Mesenchymal stem cell (in vitro differentiated cells and primary cell): ENCODE measurements at places on chromosomes 2 and 18.
A peak's percentile ranks its signal among the peaks of the same experiment; 100 is the strongest.

DNA sequence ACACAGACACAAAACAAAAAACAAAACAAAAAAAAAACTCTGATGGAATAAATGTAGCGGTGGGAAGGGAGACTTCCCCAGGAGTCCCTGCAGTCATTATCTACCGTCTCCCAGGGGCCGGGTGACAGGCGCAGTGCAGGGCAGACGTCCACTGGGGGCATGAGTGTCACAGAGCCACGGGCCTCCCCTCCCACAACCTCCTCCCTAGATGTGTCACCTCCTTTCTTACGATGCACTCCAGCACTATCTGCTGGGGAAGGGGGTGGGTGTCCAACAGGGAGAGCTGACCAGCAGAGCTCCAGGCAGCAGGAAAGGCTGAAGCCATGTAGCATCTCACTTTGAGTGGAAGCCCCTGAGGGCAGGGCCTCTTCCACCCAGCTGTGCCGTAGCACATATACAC, 84.5 kb downstream of the LONRF2 start:
- no peak for DNase-seq

DNA sequence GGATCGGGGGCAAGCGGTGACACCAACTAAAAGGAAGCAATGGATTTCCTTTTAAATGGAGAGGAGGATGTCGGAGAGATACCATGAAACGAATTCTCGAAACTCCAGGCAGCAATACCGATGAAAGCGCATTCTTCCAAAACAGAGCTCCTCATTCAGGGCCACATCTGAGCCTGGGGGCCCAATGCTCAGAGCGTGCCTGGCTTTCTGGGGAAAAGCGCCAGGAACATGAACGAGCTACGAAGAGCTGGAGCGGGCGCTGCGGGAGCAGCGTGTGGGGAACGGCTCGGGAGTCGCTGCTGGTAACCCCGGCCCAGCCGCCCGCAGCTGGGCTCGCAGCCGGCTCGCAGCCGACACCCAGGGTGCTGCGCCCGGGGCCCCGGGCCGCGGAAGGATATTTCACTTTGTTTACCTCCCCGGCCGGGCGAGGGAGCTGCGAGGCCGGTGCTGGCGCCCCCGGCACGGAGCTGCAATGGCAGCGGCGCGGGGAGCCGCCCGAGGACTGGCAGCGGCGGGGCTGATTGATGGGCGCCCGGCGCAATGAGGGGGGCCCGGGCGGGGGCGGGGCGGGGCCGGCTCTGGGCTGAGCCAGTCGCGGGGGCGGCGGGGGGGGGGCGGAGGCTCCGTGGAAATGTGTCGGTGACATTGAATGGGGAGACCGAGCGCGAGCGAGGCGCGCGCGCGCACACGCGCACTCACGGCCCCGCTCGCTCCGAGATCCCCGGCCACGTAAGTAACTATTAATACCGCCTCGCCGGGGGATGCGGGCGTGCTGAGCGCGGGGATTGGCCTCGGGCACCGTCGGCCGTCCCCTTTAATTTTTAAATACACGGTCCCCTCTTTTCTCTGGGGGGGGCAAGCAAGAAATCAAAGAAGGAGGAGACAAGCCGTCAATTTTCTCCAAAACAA, at the start of gene TRIB2:
Gene TRIB2, plus strand, starts transcription at position 655 of the 909 bp plus-strand sequence. CDS start 1,372 bp downstream, outside the sequence.
- DNase-seq, result peak; percentile 92

GRCh38 chr2:234502919-234503285, 6.0 kb upstream of the ARL4C start:
- no peak for DNase-seq

- no peak for DNase-seq
Measured at GRCh38 chr2:217759991-217760390, 242.8 kb downstream of the TNS1 start.

GRCh38 chr2:149768320-149768799, 180.8 kb upstream of the MMADHC start:
- peak; percentile 30 for DNase-seq

DNA sequence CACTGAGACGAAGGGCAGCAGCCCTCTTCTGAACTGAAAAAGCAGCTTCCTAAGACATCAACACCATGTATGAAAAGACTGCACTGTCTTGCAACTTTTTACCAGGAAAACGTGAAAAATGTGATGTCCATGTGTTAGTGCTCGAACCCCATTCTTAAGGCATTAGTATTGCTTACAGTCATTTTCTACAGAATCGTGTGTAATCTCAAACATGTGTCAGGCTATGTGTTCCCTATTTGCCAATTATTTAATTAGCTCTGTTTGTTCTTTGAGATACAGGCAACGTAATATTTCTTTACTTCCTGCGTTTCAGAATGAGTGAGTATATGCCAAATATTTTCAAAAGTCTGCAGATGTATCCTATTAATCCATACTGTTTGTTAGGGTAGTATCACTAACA, 307.7 kb upstream of the CCDC68 start:
- no peak for DNase-seq

- no peak for DNase-seq
Measured at GRCh38 chr2:149657401-149658040, 69.9 kb upstream of the MMADHC start.

- DNase-seq, result no peak
Measured at GRCh38 chr2:62857139-62857931, 151.8 kb downstream of the EHBP1 start.

- peak; percentile 53 for DNase-seq
Measured at GRCh38 chr2:217370391-217370790, 510.5 kb upstream of the TNP1 start.

DNA sequence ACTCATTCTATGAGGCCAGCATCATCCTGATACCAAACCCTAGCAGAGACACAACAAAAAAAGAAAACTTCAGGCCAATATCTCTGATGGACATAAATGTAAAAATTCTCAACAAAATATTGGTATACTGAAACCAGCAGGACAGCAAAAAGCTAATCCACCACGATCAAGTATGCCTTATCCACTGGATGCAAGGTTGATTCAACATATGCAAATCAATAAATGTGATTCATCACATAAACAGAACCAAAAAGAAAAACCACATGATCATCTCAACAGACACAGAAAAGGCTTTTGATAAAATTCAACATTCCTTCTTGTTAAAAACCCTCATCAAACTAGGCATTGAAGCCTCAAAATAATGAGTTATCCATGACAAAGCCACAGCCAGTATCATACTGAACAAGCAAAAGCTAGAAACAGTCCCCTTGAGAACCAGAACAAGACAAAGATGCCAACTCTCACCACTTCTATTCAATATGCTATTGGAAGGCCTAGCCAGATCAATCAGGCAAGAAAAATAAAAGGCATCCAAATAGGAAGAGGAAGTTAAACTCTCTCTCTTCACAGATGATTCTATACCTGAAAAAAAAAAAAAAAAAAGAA, 45.3 kb downstream of the RTTN start:
- DNase-seq, result no peak

DNA sequence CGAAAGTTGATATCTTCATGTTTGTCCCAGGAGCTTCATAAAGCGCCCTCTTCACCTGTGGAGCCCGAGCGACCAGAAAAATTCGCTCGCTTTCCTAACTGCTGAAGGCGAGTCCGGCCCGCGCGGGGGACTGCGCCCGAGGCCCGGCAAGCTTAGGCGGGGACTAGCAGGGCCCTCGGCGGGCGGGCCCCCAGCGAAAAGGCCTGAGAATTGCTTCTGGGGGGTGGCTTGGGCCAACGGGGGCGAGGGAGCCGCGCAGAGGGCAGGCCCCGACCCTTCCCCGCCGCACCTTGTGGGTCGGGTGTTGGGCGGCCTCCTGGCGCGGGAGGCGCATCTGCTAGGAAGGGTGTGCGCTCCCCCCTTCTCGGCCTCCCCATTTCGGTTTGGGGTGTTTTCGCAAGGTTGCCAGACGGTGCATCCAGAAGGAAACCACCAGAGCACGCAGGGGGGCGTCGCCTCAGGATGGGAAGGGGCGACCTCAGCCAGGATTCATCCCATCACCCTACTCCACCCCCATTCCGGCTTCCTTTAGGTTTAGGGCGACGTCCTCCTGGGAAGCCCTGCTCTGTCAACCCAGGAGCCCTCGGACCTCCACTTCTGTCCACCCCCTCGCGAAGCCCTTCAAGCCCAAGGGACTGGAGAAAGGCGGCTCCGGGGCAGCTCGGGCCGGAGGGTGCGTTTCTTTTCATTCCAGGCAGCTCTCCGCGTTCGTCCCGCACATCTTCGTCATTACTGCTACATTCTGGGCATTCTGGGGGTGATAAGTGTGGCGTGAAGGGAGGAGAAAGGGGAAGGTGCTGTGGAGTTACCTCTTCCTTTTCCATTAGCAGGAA, 9.1 kb downstream of the SP9 start:
- peak; percentile 5 for DNase-seq

GRCh38 chr2:196354186-196354585, 182.8 kb upstream of the STK17B start:
- no peak for DNase-seq

GRCh38 chr2:78602862-78603261, 422.6 kb upstream of the REG3G start:
- DNase-seq, result no peak

- DNase-seq, result no peak
Measured at GRCh38 chr2:189467160-189467559, 25.9 kb downstream of the WDR75 start.

DNA sequence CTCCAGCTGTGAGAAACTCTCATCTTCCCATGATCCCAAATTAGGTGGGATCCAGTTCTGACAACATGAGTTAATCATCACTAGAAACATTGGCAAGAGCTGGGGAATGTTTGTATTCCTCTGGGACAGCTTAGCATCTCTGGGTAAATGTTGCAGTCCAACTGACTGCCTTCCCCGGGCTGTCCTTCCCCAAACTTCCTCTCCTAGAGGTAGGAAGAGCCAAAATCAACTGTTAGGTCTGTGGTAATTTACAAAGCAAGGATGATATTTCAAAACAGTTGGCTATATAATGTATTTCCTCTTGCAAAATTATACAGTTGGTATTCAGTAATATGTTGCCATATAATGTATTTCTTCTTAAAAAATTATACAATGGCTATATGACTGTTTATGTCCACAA, 148.5 kb downstream of the MGAT5 start:
- peak; percentile 46 for DNase-seq

DNA sequence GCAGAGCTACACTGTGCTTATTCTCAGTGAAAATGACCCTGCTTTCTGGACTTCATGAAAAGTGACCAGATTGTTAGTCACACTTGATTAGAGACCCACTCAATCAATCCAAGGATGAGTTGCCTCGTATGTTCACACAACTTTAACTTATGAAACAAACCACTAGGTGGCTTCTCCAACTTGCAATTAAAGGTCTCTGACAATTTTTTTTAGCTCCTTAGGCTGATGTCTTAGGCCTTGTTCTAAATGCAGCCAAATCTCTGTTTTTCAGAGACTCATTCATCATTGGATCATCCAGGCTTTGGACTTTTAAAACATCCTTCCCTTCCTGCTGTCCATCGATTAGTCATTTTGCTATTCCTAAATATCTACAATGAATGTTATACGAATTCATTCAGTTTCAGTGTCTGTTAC, 63.4 kb downstream of the MREG start:
- peak; percentile 63 for DNase-seq

DNA sequence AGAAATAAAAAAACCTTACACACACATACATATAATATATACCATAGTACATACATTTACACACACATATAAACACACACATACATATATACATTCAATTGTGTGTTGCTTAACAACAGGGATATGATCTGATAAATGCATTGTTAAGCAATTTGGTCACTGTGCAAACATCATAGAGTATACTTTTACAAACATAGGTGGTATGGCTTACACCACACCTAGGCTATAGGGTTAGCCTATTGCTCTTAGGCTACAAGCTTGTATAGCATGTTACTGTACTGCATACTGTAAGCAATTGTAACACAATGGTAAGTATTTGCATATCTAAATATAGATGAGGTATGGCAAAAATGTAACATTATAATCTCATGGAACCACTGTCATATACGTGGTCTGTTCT, 156.8 kb upstream of the ERBB4 start:
- DNase-seq, result no peak

DNA sequence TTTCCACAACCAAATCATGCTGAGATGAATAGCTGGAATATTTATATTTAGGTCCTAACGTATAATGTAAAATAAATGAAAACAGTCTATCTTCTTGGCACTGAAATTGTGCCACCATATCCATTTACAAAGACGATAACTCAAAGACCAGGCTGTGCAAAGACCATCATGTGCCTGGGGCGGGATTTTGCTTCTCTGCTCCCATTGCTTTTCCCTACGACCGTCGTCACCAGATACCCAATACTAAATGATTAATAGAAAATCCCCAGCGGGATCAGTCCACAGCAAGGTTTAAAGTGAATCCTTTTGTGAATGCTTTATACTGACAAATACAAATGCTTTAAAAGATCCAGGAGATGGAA, 194.3 kb upstream of the ARL4C start:
- DNase-seq, result no peak

DNA sequence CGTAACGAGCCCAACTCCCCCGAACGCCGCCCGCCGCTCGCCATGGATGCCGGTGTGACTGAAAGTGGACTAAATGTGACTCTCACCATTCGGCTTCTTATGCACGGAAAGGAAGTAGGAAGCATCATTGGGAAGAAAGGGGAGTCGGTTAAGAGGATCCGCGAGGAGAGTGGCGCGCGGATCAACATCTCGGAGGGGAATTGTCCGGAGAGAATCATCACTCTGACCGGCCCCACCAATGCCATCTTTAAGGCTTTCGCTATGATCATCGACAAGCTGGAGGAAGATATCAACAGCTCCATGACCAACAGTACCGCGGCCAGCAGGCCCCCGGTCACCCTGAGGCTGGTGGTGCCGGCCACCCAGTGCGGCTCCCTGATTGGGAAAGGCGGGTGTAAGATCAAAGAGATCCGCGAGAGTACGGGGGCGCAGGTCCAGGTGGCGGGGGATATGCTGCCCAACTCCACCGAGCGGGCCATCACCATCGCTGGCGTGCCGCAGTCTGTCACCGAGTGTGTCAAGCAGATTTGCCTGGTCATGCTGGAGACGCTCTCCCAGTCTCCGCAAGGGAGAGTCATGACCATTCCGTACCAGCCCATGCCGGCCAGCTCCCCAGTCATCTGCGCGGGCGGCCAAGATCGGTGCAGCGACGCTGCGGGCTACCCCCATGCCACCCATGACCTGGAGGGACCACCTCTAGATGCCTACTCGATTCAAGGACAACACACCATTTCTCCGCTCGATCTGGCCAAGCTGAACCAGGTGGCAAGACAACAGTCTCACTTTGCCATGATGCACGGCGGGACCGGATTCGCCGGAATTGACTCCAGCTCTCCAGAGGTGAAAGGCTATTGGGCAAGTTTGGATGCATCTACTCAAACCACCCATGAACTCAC, 673 bp downstream of the PCBP1 start:
- peak; percentile 75 for DNase-seq

DNA sequence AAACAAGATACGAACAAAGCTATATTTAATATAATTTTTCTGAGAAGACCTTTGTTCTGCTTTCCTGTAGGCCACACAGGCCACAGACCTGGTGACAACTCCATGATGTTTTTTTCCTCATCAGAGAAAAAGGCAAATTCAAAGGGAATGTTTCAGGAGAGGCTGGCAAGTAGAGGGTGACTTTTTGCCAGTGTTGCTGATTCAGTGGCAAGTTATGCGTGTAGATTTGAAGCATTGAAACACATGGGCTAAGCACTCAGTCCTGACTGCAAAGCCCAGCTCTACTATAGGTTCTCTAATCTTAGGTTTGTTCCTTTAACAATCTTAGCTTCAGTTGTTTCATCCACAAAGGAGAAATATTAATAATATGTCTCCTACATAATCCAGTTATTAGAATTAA, 499.8 kb downstream of the SUCLG1 start:
- no peak for DNase-seq

GRCh38 chr18:23194997-23195957, 60.0 kb downstream of the CABLES1 start:
- DNase-seq, result no peak
